ENCODE measurements at places on chromosomes 6 and 20.
A peak's percentile ranks its signal among the peaks of the same experiment; 100 is the strongest.

DNA sequence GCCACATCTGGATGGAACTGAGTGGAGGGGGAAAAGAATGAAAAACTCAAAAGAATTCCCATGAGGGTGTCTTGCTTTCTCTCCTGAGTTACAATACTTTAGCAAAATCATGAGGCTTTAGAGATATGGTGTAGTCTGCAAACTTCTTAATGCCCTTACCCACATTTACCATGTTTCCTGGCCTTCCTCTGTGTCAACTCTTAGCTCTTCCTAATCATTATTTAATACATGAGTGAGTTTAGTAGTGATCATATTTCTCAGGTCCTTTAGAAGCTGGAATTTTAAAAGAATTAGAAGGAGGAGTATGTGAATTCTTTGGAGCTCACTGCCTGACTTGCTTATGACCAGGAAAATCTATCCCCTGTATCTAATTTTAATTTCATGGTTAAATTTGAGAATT, 39.0 kb downstream of the STX11 start:
- no peak for DNase-seq

DNA sequence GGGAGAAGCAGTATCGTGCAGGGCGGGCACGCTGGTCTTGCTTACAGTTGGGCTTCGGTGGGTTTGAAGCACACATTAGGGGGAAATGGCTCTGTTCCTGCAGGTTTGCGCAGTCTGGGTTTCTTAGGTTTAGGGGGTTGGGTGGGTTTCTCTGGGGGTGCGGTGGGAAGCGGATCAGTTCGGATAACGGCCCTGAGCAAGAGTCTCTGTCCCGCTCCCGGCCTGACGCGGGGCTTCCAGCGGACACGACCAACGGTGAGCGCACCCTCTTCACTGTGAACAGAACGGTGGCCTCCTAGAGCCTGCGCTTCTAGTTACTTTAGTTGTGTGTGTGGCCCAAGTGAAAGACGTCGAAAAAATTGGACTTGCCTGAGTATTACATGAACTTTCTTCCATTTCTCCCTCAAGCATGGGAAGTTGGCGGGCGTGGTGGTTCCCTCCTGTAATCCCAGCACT, 635 bp upstream of the ELOVL2 start:
- no peak for DNase-seq

- peak; percentile 22 for DNase-seq
Observed at GRCh38 chr6:118644007-118644406, 7.4 kb downstream of the CEP85L start.

GRCh38 chr6:22147921-22148776, 148.7 kb downstream of the PRL start:
- DNase-seq, result peak; percentile 90

DNA sequence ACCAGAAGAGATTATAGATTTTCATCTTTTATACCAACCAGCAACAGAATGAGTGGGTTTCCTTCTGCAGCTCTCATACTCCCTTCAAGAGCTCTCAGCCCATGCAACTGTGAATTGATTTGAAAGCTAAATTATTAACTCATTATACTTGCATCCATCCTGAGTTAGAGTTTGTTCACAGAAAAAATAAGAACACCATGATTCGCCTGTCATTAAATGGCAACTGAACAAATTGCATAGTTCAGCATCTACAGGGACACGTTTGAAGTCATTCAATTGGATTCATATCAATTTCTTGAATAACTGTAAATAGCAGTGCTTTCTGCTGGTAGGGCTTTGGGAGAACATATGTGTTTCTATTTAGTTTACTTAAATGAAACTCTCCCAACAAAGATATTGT, 65.7 kb downstream of the NKAIN2 start:
- DNase-seq, result no peak

DNA sequence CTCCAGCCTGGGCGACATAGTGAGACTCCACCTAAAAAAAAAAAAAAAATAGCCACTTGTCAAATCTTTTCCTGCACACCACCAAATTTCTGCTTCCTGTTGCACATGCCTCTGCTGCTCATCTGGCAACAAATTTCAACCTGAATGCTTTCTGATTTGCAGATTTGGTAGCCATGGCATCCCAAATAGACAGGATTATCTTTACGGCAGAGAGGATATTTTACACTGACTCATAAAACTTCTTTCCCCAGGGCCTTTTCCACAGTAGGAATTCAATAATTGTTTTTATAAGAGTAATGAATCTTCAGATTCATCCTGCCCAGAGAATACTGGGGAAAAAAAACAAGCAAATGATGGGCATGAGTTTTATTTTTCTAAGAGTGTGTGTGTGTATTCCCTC, 264.6 kb downstream of the FRK start:
- DNase-seq, result no peak

DNA sequence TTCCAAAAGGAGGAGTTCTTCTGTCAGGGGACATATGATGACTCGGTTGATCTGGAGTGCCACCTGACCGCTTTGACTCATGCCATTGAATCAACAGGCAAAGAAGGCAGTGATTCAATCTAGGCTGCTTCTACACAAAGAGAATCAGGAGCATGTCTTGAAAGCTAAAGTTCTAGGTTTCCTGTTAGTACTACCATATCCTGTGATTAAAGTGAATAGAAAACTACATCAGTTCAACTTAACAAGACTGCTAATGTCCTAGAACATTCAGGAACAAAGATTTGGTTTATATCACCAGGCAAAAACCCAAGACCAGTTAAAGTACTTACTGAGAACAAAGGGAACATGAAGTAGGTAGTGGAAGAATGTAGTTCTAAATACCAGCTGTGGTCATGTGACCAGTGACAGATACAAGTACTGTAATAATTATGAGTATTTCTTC, 216.8 kb upstream of the SGK1 start:
- peak; percentile 46 for DNase-seq

DNA sequence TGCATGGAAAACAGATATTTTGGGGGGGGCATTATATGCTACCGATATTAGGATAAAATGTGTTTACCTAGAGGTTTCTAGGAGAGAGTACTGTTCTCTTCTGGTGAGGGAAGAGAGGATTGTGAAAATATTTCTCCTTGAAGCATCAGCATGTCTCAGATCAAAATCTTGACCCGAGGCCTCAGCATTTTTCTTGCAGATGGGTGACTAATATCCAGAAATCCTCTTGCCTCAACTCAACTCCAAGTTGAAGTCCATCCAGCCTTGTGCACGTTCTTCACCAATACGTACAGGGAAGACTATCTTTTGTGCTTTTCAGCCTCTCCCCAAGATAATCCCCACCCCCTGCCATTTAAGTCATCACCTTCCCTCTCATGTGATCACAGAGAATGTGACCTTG, 59.5 kb downstream of the PRND start:
- DNase-seq, result no peak

DNA sequence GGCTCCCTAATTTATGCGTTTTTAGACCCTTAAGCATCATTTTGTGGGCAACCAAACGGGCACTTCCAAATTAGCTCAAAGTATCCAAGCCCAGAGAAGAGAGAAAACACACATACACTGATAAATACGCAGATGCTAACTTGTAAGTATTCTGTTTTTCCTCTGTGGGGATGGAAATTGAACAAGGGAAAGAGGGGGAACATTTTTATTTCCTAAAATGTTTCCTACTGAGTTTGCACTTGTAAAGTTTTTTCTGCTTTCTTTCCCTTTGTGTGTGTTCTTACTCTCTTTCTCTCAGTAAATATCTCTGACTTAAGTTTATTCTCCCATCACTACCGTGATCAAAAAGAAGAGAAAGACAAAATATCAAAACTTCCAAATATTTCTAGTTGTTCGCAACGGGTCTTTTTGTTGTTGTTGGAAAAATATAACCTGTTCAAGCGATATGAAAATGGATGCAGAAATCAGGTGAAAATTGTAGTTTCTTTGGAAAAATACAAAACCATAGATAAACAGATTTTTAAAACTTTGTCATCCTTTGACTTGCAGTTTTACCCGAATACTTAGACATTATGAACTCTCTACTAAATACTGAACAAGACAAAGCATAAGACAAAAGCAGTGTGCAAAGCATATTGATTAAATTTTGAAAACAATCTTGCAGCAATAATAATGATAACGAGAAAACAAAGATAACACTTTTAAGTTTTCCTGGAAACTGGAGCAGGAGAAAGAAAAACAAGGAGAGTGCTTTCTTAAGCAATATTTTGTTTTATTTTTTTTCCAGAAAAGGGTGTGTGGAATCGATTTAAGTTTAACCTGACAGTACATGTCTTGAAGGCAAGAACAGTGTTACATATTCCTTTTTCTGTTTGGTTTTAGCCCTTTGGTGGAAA, 1.0 kb upstream of the NKX2-4 start:
- no peak for DNase-seq

DNA sequence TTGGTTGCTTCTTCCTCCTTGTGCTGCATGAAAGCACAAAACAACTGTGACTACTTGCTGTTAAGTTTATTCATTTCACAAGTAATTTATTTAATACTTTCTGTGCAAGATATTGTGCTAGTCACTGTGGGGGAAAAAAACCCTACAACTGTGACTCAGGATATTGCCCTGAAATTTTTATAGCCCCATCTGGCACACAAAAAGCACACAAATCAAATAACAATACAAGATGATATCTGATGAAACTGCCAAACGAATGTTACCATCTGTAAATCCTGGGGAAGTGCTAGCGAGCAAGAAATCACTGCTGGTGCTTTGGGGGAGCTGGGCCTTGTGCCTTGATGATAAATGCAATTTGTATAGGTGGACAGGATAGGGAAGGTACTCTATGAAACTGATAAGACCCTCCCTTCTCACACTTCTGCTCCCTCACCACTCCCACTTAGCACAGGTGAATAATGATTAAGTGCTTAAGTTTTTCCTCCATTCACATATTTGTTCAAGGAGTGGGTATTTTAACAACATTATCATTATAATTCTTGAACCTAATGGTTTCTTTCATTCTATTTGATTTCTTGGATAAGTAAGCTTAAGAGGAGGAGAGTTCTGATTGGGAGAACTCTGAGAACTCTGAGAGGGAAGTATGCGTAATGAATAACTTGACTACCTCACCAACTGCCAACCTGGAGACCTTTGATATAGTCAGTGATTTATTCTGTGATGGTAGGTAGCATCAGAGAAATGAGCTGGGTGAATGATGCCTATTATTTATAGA, 115.3 kb downstream of the RTN4IP1 start:
- DNase-seq, result no peak

DNA sequence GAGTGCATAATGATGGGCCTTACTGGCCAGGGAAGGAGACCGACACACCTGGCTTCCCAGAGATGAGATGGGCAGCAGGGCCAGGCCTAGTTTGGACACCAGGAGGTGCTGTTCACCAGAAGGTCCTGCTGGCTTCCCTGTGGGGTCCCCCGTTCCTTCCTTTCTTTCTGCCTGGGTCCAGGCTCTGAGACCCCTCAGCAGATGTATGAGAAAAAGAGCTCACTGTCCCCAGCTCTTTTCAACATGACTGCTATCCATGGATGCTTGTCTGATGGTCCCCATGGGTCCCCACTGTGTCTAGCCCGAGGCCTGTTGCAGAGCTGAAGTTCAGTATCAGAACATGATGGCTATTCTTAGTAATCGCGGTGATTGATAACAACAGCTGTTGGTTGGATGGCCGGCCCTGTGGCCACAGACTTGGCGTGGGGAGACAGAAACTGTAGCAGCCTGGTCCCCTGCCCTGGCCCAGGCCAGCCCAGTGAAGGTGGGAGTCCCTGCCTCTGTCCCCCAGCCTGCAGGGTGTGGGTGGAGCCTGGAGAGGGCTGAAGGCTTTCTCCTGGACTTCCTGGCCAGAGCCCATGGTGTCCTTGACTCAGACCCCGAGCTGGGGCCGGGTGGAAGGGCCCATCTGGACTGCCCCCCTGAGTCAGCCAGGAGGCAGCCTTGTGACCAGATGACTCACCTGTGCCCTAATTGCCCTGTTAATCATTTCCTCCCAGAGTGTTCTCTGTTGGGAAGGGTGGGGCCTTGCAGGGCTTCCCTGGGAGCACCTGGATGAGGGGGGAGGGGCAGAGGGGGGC, 9.9 kb upstream of the BAK1 start:
- DNase-seq, result peak; percentile 41

GRCh38 chr20:31662372-31662854, 24.7 kb downstream of the COX4I2 start:
- no peak for DNase-seq

DNA sequence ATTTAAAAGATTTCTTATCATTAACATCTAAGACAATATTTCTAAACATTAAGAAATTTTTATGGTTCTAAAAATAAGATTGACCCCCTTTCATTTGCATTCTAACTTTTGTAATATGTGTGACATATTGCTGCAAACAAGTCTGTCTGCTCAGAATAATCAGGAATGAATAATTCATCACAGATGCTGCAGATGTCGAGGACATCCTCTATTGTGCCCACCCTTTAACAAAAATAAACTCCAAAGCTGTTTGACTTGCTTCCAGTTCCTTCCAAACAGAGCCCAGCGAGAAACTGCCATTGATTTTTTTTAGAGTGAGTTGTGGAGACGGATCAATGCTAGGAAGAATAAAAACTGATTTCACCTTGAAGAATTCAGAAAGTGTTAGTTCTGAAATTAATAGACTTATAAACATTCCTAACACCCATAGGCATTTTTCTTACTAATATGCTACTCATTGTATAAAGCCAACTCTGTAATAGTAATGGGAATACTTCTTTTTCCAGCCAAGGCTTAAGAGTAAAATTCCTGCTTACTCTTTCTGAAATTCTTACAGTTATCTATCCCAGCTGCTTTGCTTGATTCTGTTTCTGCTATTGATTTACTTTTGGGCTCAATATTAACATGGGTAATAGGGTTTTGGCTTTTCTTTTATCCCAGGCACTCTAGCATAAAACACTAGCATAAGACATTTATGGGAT, 244.8 kb upstream of the FAM83B start:
- no peak for DNase-seq

Data from brain microvascular endothelial cell (primary cell).